ENCODE measurements at places on chromosomes 1 and 21.

DNA sequence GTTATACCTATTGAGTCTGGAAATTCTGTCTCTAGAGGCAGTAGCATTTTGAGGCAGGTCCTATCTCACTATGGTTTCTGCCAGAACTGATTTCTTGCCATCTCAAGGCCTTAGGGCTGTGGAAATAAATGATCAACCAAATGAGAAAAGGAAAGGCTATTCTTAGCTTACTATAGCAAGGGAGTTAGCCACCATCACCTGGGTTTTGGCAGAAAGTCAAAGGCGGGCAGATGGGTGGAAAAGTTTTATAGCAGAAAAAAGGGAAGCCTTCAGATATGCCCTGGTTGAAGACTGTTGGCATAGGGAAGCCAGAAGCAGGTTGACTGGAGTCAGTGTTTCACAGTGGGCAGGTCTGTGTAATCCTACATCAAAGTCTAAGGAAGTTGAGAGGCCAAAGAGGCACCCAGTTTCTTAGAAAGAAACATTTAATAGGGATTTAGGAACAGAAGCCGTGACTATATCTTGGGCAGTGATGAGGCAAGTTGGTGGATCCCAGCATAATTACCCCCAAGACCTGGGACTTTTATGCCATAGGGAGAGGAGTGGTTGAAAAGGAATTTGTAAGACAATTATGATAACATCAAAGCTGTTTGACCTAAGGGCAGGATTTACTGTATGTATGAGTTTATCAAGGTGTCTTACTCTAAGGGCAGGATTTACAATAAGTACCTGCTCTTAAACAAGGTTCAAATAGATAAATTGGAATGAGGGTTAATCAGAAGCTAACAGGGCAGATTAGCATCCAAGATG is 29.7 kb downstream of the CTH start:
- no peak for DNase-seq

DNA sequence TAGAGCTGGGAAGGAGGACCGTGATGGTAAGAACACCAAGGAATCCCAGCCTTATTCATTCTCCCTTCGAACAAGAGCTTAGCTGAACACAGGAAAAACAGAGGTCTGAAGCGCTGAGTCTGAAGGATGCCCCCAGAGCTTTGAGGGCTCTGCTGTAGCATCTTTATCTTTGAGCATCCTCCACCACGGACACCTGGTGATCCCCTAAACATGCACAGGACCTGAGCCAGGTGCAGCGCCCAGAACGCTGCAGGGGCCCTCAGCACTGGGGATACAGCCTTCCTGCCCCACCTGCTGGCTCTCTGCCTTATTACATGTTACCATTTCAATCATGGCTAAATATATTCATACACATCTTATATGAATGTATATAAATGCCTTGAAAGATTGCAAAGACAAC is 7.7 kb upstream of the GPATCH4 start:
- peak; percentile 26 for DNase-seq

DNA sequence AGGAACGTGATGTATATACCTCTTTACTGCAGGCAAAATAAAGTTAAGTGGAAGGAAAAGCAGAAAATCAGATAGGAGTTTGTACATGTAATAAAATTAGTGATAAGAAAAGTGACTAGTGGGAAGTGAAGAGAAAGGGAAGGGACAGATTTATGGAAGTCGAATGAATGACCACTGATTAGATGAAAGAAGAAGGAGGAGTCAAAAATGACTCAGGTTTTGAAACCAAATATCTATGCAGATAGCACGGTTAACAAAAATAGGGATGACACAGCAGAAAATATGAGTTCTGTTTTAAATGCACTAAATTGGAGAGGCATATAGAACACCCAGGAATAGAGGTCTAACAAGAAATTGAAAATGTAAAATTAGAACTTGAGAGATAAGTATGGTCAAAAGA is 128.0 kb downstream of the HMCN1 start:
- no peak for DNase-seq

DNA sequence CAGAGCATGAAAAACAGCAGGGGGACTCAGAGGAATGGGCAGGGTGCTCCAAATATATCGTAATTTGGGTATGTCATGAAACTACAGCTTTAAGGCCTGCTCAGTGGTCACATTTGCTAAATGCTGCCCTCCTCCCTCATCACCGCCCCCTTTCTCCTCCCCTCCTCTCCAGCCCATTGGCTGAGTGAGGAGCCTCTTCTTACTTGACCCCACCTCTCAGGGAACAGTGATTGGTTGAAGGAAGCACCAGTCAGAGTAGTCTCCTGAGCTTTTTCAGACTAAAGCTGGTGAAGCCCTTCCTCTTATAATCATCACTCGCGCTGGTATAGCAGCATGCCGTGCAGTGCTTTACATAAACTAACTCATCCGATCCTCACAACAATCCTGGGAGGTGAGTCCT is 10.0 kb upstream of the TTC39A start:
- no peak for DNase-seq

DNA sequence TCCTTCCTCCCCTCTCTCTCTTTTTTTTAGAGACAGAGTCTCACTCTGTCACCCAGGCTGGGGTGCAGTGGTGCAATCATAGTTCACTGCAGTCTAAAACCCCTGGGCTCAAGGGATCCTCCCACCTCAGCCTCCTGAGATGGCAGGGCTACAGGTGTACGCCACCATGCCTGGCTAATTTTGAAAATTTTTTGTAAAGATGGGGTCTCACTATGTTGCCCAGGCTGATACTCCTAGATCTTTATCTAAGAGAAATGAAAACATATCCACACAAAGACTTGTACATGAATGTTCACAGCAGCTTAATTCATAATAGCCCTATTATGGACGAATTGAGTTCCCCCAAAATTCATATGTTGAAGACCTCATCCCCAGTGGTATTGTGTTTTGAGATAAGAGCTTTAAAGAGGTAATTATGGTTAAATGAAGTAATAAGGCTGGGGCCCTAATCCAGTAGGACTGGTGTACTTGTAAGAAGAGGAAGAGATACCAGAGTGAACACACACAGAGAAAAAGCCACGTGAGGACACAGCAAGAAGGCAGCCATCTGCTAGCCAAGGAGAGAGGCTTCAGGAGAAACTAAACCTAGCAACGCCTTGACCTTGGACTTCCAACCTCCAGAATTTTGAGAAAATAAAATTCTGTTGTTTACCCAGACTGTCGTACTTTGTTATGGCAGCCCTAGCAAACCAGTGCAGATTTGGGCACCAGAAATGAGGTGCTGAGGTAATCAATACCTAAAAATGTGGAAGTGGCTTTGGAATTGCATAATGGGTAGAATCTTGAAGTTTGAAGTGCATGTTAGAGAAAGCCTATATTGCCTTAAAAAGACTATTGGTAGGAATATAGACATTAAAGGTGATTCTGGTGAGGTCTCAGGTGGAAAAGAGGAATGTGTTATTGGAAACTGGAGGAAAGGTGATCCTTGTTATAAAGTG is 13.2 kb downstream of the IFNLR1 start:
- DNase-seq: no peak

GRCh38 chr1:184959626-184960025 is 14.7 kb downstream of the NIBAN1 start:
- no peak for DNase-seq

- peak; percentile 44 for DNase-seq
Observed at GRCh38 chr1:203702130-203702577, 62.8 kb upstream of the LAX1 start.

- DNase-seq: no peak
Observed at GRCh38 chr1:109884242-109884891, 26.3 kb upstream of the CSF1 start.

DNA sequence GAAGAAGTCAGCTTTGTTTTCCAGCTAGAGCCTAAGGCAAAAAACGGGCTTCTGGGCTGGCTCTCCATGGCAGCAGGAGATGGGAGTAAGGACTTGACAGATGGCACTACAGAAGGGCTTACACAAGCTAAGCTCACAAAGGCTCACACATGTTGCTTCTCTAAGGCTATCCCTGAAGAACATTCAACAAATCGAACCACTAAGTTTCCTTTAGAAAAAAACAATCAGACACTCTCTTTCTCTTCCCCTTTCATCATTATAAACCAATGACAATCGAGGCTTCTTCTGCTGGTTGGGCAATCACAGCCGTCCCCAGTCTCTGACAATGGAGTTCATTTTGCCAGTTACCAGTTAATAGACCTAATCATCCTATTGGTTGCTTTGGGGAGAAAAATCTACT is 40.5 kb downstream of the TRIT1 start:
- no peak for DNase-seq

- DNase-seq: no peak
Observed at GRCh38 chr1:152667648-152668047, 4.5 kb downstream of the LCE2D start.

DNA sequence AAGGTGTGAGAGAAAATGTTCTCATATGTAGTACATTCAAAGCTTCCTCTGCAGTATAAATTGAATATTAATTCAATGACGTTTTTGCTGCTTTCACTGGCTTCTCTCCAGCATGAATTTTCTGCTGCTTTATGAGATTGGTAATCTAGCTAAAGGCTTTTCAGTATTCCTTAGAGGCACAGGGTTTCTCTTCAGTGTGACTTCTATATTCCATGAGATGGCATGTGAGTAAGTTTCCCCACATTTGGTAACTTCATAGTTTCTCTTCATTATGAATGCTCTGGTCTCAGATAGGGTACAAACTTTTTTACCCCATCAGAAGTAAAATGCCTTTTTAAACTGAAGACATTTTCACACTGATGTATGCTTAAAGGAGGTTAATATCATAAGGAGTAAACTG is 10.4 kb upstream of the KLF18 start:
- no peak for DNase-seq

DNA sequence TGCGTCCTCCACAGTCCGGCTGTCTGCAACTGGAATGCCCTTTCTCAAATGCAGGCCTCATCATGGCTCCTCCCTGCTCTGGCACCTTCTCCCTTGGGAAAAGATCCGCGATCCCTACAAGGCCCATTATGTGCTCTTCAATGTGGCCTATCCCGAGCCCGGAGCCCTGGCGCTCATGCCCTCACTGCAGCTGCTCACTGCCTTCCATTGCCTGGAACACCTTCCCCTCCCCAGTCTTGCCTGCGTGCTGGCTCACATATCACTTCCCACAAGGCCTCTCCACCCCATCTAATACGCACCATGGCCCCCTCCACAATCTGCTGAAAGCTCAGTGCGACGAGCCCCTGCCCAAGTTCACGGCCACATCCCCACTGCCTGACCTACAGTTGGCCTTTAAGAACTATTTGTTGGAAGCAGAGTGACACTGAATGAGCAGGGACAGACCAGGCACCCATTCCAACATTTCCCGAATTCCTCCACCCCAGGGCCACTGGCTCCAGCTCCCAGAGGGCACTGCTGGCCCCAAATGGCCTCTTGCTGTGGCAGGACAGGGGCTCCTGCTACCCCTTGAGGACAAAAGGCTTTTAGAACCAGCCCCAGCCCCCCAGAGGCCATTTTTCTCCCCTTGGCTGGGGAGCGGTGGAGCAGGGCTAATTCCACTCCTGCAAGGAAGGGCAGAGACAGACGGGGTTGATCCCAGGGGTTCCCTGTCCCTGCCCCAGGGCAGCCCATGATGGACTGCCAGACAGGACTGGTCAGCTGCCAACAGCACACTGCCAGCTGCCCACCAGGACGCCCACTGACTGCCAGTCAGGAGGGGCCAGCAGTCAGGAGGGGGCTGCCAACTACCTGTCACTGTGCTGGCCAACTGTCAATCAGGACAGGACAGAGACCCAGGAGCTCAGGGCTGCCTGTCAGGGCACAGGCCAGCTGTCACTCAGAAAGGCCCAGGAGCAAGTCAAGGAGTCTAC is 64.8 kb downstream of the DHRS3 start:
- no peak for DNase-seq

- no peak for DNase-seq
Observed at GRCh38 chr1:112395256-112395820, 676 bp upstream of the CTTNBP2NL start.
